ENCODE measurements at places on chromosomes 1 and 21. TPM values are rescaled to one million over a fixed set of nuclear protein-coding genes. Genes with fewer than 3 reads are reported as not detected.

The ANGPTL1 gene
- total RNA-seq: not detected

DNA sequence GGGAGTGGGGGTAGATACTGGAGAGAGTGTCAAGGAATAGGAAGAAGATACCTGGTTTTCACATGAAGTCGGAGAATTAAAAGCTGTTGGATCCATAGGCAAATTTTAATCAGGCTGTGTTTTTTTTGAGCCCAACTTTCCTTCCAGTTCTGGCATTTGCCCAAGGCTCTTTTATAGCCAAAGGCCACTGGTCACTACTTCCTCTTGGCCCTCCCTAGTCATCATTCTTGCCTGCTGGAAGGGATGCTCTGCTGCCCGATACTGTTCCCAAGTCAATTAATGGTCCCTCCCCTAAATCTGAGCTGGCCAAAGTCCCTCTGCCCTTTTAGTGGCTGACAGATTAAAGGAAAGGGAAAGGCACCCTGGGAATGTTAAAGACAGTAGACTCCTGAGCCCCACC is 102.8 kb upstream of the ZNF648 start:
- no peak for DNase-seq

GRCh38 chr1:182368903-182369302 is 22.7 kb downstream of the GLUL start:
- DNase-seq: no peak

DNA sequence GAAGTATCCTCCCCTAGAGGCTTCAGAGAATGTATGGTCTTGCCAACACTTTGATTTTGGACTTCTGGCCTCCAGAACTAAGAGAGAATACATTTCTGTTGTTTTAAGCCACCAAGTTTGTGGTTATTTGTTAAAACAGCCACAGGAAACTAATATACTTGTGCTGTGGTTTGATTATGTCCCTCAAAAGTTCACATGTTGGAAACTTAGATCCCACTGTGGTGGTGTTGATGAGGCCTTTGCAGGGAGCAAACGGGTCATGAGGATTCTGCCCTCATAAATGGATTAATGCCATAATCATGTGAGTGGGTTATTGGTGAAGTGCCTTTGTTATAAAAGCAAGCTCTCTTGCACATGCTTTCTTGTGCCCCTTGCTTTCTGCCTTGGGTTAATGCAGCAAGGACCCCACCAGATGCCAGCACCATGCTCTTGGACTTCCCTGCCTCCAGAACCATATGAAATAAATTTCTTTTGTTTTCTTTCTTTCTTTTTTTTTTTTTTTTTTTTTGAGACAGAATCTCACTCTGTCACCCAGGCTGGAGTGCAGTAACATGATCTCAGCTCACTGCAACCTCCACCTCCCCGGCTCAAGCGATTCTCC is 157.3 kb downstream of the CLIC6 start:
- DNase-seq: no peak

The TEX50 gene
- total RNA-seq: not detected

DNA sequence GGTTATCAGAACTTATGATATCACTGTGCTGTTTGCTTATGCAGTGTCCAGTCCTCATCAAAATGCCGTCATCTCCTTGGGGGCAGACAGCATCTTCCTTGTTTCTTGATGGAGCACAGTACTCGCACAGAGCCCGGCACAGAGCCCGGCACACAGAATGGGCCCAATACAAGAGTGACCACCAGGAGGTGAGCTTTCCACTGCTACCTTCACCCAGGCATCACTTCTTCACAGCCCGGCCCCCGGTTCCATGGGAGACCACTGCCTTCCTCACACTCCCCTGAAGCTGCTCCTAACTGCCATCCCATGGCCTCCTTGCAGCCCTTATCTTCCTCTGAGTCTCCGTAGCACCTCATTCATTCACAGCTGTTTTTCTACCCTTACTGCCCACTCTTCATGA is 94.0 kb downstream of the TNR start:
- no peak for DNase-seq

The PHC2 gene
- 22.5 TPM for total RNA-seq

The NBPF4 gene
- not detected for total RNA-seq

- no peak for DNase-seq
Observed at GRCh38 chr21:26653430-26653829, 80.3 kb upstream of the CYYR1 start.

The IQCC gene
- 5.2 TPM for total RNA-seq

- DNase-seq: no peak
Observed at GRCh38 chr1:17955302-17956285, 152.0 kb upstream of the IGSF21 start.

DNA sequence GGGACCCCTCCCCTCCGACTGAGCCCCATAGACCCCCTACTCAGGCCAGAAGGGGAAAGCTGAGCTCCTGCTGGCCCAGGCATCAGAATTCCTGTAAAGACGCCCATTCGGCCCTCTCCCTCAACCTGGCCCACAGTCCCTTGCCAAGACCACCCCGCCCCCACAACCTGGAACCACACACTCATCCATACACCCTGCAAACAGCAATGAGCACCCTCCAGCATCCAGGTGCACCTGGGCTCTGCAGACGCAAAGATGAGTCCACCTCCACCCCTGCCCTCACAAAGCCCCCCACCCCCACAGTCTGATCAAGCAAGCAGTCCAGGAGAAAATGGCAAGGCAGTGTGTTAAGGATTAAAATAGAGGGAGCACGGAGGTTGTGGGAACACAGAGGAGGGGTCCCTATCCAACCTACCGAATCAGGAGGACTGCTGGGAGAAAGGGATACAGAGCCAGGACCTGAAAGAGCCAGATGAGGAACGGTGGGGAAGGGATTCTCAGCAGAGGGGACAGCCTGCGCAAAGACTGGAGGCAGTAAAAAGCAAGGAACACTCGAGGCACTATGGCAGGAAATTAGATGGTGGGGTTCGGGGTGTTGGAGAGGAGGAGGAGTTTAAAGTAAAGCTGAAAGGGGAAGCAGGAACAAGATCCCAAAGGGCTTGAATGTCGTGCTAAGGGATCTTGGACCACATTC is 67.3 kb upstream of the LAPTM5 start:
- no peak for DNase-seq

- DNase-seq: no peak
Observed at GRCh38 chr1:172826096-172826741, 167.3 kb downstream of the FASLG start.

The FAM163A gene
- total RNA-seq: not detected

DNA sequence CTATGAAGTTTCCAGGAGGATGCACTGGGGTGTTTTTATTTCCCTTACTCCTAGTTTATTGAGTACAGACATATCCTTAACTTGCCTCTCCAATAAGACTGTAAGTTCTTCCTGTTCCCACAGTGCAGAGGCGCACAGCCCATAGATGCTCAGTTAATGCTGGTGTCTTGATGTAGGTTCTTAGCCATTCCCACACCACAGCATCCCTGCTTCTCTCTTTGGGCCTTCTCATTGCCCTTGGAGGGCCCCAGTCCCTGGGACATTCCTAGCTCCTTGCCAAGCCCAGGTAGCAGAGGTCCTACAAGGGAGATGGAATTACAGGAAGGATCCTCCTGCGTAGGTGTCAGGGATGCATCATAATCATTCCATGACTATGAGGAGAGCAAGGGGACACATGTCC is 61.6 kb upstream of the HMGB4 start:
- no peak for DNase-seq

GRCh38 chr1:160236806-160237205 is 25.5 kb downstream of the DCAF8 start:
- no peak for DNase-seq

DNA sequence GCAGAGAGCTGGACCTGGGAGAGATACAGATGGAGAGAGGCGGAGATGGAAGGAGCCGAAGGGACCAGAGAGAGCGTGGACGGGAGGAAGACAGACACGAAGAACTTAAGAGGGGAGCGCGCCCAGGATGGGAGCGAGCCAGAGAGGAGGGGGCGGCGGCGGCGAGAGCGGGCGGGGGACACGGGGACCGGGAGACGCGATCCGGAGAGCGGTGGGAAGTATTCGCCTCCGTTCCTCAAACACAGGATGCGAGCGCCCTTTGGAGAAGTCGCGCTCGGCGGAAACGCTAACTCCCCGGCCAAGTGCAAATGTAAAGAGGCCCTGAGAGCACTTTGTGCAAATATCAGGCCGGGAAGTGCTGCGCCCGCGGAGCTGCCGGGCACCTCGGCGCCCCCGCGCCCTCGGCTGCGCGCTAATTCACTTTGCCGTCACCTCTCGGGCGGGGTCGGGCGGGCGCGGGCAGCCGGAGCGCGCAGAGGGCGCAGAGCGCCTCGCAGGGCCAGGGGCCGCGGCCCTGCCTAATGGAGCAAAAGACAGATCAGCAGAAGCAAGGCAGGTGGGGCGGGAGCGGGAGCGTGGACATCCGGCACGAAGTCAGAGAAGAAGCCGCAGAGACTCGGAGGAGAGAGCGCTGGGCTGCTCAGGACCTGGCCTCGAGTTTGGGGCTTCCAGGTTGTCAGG is 281.2 kb downstream of the RRAGC start:
- DNase-seq: no peak
